Kidney epithelial cell (primary cell): ENCODE measurements at places on chromosomes 1 and 21.

- no peak for DNase-seq
Observed at GRCh38 chr1:7106442-7107108, 321.3 kb downstream of the CAMTA1 start.

- no peak for DNase-seq
Observed at GRCh38 chr1:236815941-236816340, 20.8 kb downstream of the MTR start.

DNA sequence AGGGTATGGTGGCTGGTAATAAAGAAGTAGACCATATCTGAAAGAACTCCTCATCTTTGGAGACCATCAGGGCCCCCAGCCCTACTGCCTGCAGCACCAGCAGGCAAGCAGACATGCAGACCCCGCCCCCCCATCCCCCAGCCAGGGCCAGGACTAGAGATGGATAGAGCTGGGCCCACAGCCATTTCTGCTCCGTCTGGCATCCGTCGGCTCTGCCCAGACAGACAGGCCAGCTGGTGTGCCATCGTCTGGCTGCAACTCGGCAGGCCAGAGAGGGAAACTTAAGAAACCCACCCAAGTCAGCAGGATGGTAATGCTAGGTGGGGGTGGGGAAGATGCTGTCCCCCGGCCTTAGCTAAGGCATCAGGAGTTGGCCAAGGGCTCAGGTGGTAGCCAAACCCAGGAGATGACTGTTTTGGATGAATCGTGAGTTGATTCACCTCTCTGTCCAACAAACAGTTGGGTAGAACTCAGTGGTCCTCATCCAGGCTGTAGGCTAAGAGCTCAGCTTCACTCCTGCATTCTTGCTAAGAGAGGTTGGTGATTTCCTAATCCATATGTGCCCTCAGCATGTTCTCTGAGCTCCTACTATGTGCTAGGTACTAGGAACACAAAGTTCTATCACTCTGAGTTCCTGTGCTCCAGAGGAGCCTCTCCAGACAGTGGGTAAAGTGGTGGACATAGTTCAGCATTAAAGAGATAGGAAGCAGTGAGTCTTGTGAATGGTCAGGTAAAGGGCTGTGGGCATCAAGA, 23.2 kb upstream of the TMEM222 start:
- DNase-seq = no peak

- no peak for DNase-seq
Observed at GRCh38 chr1:101004061-101004460, 21.5 kb downstream of the DPH5 start.

- DNase-seq = no peak
Observed at GRCh38 chr1:11273595-11274234, 717 bp downstream of the UBIAD1 start.

DNA sequence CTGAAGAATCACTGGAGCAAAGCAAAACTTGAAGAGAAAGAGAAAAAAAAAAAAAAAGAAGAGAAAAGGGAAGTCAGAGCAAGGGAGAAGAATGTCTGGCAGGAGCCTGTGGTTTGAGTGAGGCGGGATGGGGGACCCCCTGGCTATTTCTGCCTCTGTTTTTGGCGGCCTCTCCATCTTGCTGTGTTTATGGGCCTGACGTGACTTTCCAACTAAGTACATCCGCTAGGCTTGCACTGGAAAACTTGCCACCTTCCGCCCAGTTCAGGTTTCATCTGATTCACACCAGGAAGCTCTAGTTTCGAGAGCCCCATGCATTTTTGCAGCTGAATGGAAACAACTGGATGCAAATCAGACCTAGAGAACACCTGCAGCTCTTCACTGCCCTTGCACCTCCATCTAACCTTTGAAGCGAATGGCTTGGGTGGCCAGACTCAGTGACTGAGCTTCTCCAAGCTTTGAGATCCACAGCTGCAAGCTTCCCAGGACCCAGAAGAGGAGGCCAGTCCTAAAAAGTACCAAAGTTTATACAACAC, 28.0 kb downstream of the TBX15 start:
- no peak for DNase-seq

DNA sequence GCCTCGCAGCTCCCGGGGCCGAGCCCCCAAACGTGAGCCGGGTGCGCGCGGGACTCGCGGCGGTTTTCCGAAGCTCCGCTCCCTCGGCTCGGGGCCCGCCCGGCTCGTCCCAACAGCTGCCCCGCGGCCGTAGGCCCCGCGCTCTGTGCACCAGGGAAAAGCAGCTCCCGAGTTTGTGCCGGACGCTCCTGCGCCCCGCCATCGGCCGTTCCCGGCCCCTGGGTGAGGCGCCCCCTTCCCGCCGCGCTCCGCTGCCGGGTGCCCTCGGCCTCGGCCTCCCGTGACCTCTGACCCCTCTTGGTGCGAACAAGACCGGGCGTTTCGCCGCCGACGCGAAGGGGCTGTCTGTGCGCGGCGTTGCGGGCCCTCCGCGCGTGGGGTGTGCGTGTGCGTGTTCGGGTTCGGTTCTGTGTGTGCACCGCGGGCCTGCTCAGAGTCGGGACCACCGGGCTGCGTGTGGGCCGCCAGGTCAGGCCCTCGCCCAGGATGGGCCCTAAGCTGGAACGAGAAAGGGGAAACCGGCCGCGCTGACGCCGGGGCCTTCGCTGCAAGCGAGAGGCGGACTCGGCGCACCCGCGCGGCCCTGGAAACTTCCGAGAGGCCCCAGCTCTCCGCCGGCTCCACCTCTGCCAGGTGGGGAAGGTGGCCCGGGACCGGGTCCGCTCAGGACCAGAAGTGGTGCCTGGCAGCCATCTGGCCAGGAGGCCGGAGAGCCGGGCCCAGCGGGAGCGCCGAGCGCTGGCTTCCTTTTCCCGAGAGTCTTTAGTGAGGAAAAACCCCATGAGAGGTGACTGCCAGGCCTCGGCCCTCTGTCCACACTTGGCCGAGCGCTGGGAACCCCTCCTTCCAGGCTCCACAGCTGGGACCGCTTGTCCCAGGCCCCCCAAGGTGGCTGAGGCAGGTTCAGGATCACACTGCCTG, 1.9 kb downstream of the PRDM16 start:
- DNase-seq = no peak

GRCh38 chr1:192654591-192655251, 18.8 kb downstream of the RGS13 start:
- peak; percentile 26 for DNase-seq

- DNase-seq = no peak
Observed at GRCh38 chr1:192737306-192737705, 71.5 kb upstream of the RGS2 start.

GRCh38 chr1:162712317-162713029, 78.0 kb upstream of the HSD17B7 start:
- no peak for DNase-seq

GRCh38 chr1:79398501-79398900, 392.0 kb upstream of the ADGRL4 start:
- DNase-seq = no peak

DNA sequence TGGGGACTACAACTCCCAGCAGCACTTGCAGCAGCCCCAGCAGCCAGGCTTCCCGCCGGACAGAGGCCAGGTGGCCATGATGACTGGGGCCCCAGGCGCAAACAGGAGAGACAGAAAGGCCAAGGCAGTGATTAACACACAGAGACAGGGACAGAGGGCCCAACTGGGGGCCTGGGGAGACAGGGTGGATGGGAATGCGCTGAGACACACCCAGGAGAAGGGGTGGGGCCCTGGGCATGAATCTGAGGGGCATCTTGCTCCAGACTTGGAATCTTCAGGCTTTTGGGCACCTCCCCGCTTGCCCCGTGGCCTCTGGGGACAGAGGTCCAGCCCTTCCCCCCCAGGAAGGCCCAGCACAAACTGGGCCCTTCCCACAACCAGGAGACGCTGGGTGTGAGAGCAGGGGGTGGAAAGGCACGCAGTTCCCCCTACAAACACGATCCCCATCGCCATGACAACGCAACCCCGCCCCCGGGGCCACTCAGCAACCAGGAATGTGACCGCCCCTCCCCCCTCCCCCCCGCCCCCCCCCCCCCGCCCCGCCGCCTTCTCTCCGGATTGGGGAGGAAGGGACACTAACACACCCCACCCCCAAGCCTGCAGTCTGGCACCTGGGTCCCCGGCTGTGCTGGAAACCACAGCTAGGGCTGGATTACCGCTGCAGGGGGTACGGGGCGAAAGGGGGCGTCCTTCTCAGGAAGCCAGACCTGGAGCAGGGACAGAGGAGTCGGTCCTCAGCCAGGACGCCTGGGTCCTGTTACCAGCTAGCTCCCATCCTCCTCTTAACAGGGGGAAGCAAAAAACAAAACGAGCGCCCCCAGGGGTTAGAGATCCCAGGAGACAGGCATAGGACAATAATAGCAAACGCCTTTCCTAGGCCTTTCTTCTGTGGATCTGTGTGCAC, 4.5 kb downstream of the HDGF start:
- DNase-seq = no peak

DNA sequence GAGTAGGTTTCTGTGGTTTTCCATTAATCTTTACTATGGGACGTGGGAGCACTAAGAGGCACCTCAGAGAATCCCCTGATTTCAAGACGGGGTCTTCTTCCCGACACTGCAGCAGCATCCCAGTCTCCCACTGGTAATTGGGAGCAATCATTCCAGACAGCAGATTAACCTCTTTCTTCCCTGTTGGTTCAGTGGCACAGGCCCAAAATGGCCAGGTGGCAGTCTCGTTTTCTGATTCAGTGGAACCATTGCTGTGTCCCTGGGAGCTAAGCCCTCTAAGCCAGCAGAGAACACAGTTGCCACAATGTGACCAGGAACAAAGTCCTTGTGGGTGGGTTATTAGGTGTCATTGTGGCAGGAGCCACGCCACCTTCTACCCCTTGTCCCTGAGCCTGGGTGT, 342.1 kb downstream of the MATN1 start:
- DNase-seq = no peak

DNA sequence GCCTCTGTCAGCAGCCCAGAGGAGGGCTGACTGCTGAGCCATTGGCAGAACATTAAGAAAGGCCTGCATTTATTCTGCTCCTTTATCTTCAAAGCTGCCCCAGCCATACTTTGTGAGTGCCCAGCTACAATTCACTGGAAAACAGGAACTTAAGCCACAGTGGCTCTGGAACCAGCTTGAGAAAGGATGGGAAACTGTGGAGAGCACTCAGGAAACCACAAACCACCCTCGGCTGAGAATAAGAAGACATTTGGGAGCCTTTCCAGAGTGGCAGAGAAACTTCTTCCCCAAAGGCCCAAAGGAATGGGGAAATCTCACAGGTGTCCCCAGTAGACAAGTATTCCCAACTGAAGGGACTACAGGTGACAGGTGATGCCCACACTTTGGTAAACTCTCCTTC, 1.8 kb downstream of the LAMB3 start:
- DNase-seq = no peak

GRCh38 chr1:236978740-236979139, 25.5 kb downstream of the MT1HL1 start:
- no peak for DNase-seq
